ENCODE measurements at places on chromosomes 1 and 21. TPM values are rescaled to one million over a fixed set of nuclear protein-coding genes. Genes with fewer than 3 reads are reported as not detected.

The SHISAL2A gene
- not detected for total RNA-seq

DNA sequence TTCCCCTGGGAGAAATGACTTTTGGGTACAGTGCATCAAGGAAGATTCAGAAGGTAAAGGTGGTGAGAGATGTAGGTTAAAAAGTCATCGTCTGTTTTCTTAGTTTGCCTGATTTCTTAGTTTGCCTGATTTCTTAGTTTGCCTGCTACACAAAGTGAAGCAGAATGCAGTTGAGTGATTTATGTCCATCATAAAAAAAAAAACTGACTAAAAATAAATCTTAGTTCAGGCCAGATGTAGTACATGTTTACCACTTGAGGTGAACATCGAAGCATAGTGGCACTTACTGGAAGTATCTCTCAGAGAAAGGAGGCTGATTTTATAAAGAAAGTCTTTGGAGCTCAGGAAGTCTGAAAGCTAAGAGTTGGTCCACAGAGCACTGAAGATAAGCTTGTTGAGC lies 79.5 kb downstream of the LRRC8D start:
- H3K36me3 ChIP-seq, result no peaks in the 10 kb centered on the region
- H3K4me1 ChIP-seq, result peaks cover 6% of the 10 kb centered on the region
- no peaks in the 10 kb centered on the region for H3K27me3 ChIP-seq
- no peak overlapping the region for H3K27ac ChIP-seq
- H3K4me3 ChIP-seq, result no peak overlapping the region
- no peak for DNase-seq

GRCh38 chr1:206728697-206728987 lies 41.9 kb upstream of the IL19 start:
- no peak for DNase-seq
- no peaks in the 10 kb centered on the region for H3K27me3 ChIP-seq
- H3K36me3 ChIP-seq, result peaks cover 24% of the 10 kb centered on the region
- peaks cover 13% of the 10 kb centered on the region for H3K4me1 ChIP-seq
- H3K27ac ChIP-seq, result no peak overlapping the region

GRCh38 chr1:241462391-241462790 lies 57.2 kb downstream of the FH start:
- no peak overlapping the region for H3K4me3 ChIP-seq
- DNase-seq, result no peak
- no peaks in the 10 kb centered on the region for H3K36me3 ChIP-seq
- H3K27ac ChIP-seq, result no peak overlapping the region

- H3K27me3 ChIP-seq, result no peaks in the 10 kb centered on the region
- H3K4me1 ChIP-seq, result no peaks in the 10 kb centered on the region
- DNase-seq, result no peak
- H3K4me3 ChIP-seq, result no peak overlapping the region
- H3K36me3 ChIP-seq, result no peaks in the 10 kb centered on the region
Measured at GRCh38 chr1:208772891-208773290, 528.7 kb upstream of the PLXNA2 start.

GRCh38 chr21:32364796-32365195 lies 28.0 kb downstream of the URB1 start:
- no peak for DNase-seq
- H3K4me3 ChIP-seq, result no peak overlapping the region
- H3K27me3 ChIP-seq, result no peaks in the 10 kb centered on the region
- peaks cover 62% of the 10 kb centered on the region for H3K36me3 ChIP-seq
- H3K4me1 ChIP-seq, result no peaks in the 10 kb centered on the region

GRCh38 chr1:12010746-12011570 lies 8.3 kb upstream of the MIIP start:
- peaks cover 13% of the 10 kb centered on the region for H3K4me1 ChIP-seq
- H3K36me3 ChIP-seq, result peaks cover 22% of the 10 kb centered on the region
- no peak overlapping the region for H3K4me3 ChIP-seq
- H3K27ac ChIP-seq, result no peak overlapping the region

The KLHL21 gene
- 39.7 TPM for total RNA-seq

DNA sequence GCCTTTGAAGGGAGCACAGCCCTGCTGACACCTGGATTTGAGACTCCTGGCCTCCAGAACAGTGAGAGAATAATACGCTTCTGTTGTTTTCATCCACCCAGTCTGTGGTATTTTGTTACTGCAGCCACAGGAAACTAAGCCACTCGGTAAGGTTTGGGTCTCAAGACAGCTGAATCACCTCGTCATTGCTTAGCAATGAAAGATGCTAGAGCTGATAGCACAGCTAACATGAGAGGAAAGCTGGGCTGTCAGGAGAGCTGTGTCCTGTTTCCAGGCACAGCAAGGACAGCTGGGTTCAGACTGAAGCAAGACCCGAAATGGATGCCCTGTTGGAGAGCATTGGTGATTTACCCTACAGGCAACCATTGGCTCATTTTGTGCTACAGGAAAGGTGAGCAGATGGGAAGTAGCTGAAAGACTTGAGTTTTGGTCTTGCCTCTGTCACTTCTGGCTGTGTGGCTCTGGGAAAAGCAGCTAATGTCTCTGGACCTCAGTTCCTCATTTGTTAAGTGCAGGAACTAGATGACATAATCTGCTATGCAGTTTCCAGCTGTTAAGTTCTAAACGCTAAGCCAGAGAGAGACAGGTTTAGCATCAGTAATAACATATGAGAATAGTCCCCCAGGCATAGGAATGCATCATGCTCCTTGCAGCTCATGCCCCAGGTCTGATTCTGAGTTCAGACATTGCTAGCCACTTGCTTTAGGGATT lies 58.0 kb downstream of the CLIC6 start:
- H3K4me3 ChIP-seq, result no peak overlapping the region
- H3K4me1 ChIP-seq, result no peaks in the 10 kb centered on the region
- no peaks in the 10 kb centered on the region for H3K36me3 ChIP-seq
- peak; percentile 55 for DNase-seq

- no peak overlapping the region for H3K4me3 ChIP-seq
- DNase-seq, result peak; percentile 10
- H3K27me3 ChIP-seq, result no peaks in the 10 kb centered on the region
- no peaks in the 10 kb centered on the region for H3K4me1 ChIP-seq
- no peaks in the 10 kb centered on the region for H3K36me3 ChIP-seq
Measured at GRCh38 chr21:27108228-27108627, 141.3 kb upstream of the ADAMTS5 start.

- DNase-seq, result no peak
- no peaks in the 10 kb centered on the region for H3K36me3 ChIP-seq
- no peaks in the 10 kb centered on the region for H3K27me3 ChIP-seq
- peaks cover 5% of the 10 kb centered on the region for H3K4me1 ChIP-seq
Measured at GRCh38 chr1:212294983-212295382, 9.8 kb downstream of the PPP2R5A start.

- H3K27ac ChIP-seq, result no peak overlapping the region
- DNase-seq, result no peak
- H3K4me1 ChIP-seq, result no peaks in the 10 kb centered on the region
- no peaks in the 10 kb centered on the region for H3K36me3 ChIP-seq
- H3K27me3 ChIP-seq, result no peaks in the 10 kb centered on the region
- no peak overlapping the region for H3K4me3 ChIP-seq
Measured at GRCh38 chr1:222224156-222224555, 323.7 kb downstream of the HHIPL2 start.

The HCRTR1 gene
- not detected for total RNA-seq

The SYTL1 gene
- 10.7 TPM for total RNA-seq

The VANGL2 gene
- 26.1 TPM for total RNA-seq

The ATAD3C gene
- total RNA-seq, result 1.8 TPM

The TEKT2 gene
- total RNA-seq, result 0.38 TPM

The CRYBG2 gene
- 1.8 TPM for total RNA-seq

- H3K27me3 ChIP-seq, result no peaks in the 10 kb centered on the region
- H3K27ac ChIP-seq, result no peak overlapping the region
- no peaks in the 10 kb centered on the region for H3K36me3 ChIP-seq
- DNase-seq, result no peak
Measured at GRCh38 chr1:33768821-33769220, 95.1 kb upstream of the HMGB4 start.

GRCh38 chr1:207603777-207604176 lies 41.2 kb upstream of the CR1L start:
- H3K36me3 ChIP-seq, result no peaks in the 10 kb centered on the region
- DNase-seq, result peak; percentile 3
- no peaks in the 10 kb centered on the region for H3K4me1 ChIP-seq
- H3K4me3 ChIP-seq, result no peak overlapping the region
- H3K27me3 ChIP-seq, result no peaks in the 10 kb centered on the region

The ZNF678 gene
- total RNA-seq, result 4.7 TPM

GRCh38 chr1:8364528-8365442 lies 46.9 kb downstream of the SLC45A1 start:
- H3K27me3 ChIP-seq, result no peaks in the 10 kb centered on the region
- H3K4me3 ChIP-seq, result no peak overlapping the region
- H3K4me1 ChIP-seq, result no peaks in the 10 kb centered on the region
- no peak overlapping the region for H3K27ac ChIP-seq
- peaks cover 9% of the 10 kb centered on the region for H3K36me3 ChIP-seq
- no peak for DNase-seq

The LCE1B gene
- not detected for total RNA-seq

DNA sequence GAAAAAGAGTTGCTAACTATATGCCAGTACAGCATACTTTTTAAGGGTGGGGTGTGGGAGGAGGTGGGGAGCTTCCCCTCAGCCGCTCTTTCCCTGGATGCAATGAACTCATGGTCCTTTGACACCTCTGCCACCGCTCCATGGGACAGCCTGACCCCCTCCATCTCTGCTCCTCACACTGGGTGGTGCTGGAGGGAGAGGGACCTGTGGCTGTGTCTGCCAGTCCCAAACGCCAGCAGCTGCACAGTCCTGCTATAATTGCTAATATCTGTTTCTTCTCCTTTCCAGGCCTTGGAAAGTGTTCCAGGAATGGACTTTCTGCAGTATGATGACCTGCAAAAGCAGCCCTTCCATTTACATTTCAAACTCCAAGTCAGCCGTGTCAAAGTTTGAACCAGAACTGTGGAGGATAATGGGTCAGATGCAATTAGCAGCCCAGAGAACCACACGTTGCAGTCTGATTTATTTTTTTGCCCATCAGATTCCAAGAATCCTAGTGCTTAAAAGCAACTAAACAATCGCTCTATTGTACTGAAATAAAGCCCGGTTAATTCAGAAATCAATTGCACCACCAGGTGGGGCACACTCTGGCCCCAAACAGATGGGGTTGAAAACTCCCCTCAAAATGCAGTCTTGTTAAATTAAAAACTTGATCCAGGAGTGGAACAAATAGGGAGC lies 160.7 kb upstream of the LMO4 start:
- H3K4me3 ChIP-seq, result no peak overlapping the region
- no peaks in the 10 kb centered on the region for H3K27me3 ChIP-seq
- H3K27ac ChIP-seq, result no peak overlapping the region
- H3K4me1 ChIP-seq, result no peaks in the 10 kb centered on the region
- no peak for DNase-seq
- no peaks in the 10 kb centered on the region for H3K36me3 ChIP-seq

- H3K27ac ChIP-seq, result peak overlapping the region; percentile 94
- peak overlapping the region; percentile 95 for H3K4me3 ChIP-seq
- peaks cover 14% of the 10 kb centered on the region for H3K4me1 ChIP-seq
- H3K27me3 ChIP-seq, result no peaks in the 10 kb centered on the region
- no peak for DNase-seq
Measured at GRCh38 chr21:37074197-37074510, 1.1 kb downstream of the TTC3 start.

- no peak overlapping the region for H3K27ac ChIP-seq
- no peaks in the 10 kb centered on the region for H3K36me3 ChIP-seq
- no peak for DNase-seq
- H3K4me3 ChIP-seq, result no peak overlapping the region
- H3K4me1 ChIP-seq, result no peaks in the 10 kb centered on the region
Measured at GRCh38 chr1:239572183-239572582, 185.8 kb downstream of the CHRM3 start.

DNA sequence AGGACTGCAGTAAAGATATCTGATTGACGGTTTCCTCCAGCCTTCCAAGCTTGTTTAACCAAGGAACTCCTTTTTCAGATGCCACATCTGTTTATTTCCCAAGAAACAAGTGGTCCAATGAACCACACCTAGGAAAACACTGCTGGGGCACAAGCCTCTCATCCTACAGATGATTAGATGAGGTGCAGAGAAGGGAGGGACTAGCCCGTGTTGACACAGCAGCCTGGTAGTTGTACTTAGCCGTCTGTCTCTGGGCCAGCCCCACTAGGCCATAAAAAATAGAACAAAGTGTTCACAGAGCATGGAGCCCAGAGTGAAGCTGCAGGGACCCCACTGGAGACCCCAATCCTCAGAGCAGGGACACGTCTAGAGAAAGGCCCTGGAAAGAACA lies 32.1 kb downstream of the LRP8 start:
- H3K27me3 ChIP-seq, result no peaks in the 10 kb centered on the region
- H3K4me3 ChIP-seq, result no peak overlapping the region
- DNase-seq, result no peak
- H3K4me1 ChIP-seq, result peaks cover 22% of the 10 kb centered on the region

DNA sequence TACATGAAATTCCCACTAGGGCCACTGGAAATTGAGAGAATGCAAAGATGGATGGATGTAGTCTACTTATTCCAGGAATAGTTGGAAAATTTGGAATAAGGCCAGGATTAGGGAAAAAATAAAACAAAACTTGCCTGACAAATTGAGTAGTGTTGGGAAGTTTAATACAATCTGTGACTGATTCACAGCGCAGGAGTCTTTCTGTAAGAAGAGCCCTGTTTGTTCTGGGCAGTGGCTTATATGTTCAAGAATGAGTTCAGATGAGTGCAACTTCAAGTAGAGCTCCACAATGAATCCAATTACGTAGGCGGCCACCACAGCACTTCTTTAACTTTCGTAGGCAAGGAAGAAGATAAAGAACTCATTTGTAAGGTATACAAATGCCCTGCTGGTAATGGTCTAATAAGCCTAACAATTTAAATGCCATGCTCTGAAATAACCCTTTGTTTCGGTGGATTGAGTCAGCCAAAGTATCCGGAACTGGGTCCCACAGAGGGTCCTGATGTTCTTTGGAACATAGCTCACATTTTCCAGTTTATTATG lies 47.1 kb upstream of the KCNE1 start:
- no peaks in the 10 kb centered on the region for H3K27me3 ChIP-seq
- H3K4me3 ChIP-seq, result no peak overlapping the region
- H3K4me1 ChIP-seq, result peaks cover 8% of the 10 kb centered on the region
- H3K27ac ChIP-seq, result no peak overlapping the region
- no peaks in the 10 kb centered on the region for H3K36me3 ChIP-seq

- H3K27ac ChIP-seq, result no peak overlapping the region
- H3K27me3 ChIP-seq, result no peaks in the 10 kb centered on the region
- no peaks in the 10 kb centered on the region for H3K36me3 ChIP-seq
- H3K4me3 ChIP-seq, result no peak overlapping the region
Measured at GRCh38 chr1:119865627-119866026, 30.7 kb downstream of the ADAM30 start.

All from astrocyte (in vitro differentiated cells and primary cell).